ENCODE measurements at places on chromosomes 4 and X.

DNA sequence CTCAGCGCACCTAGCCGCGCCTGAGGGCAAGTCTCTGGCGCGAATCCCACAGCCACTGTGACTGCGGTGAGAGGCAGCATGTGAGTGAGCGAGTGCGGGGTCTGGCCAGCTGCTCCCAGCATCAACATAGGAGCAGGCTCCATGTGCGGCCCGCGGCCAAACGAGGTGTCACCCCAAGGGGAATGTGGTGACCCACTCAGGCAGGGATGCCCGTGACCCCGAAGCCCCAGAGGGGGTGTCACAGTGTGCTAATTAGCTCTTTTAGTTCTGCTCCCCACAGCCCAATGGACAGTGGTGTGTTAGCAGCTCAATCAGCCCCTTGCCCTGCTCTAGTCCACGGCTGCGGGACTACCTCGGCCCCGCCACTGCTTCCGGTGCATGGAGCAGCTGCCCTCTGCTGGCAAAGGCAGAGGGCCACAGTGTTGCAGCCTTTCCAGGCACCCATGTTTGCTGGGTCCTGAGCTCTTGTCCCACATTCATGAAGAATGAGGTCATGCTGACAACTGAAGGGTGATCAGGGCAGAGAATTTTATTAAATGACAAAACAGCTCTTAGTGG is 61.4 kb downstream of the AGA start:
- no peak for DNase-seq

- DNase-seq, result no peak
Measured at GRCh38 chr4:8618961-8619720, 26.6 kb downstream of the CPZ start.

GRCh38 chr4:88796545-88796944 is 98.9 kb upstream of the NAP1L5 start:
- DNase-seq, result no peak

DNA sequence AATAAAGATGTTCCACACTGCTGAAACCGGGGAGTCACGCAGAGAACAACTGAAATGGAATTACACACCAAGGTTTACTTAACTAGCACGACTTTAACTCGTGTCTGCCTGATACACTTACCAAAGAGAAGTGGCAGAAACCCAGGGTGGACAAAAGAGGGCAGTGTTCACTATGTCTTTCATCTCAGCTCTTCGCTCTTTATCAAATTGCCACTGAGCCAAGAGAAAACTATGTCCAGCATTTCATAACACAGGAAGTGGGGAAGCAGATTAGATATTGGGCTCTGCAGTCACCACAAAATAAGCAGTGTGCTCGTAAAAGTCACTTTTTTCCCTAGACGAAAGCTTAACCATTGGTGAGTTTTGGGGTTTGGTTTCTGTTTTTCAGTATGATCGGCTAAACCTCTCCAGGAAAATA is 155.7 kb downstream of the CHIC2 start:
- peak; percentile 83 for DNase-seq

GRCh38 chrX:97909245-97909644 is 1025.5 kb downstream of the RPA4 start:
- no peak for DNase-seq

GRCh38 chr4:53706422-53707032 is 115.2 kb upstream of the LNX1 start:
- DNase-seq, result no peak

DNA sequence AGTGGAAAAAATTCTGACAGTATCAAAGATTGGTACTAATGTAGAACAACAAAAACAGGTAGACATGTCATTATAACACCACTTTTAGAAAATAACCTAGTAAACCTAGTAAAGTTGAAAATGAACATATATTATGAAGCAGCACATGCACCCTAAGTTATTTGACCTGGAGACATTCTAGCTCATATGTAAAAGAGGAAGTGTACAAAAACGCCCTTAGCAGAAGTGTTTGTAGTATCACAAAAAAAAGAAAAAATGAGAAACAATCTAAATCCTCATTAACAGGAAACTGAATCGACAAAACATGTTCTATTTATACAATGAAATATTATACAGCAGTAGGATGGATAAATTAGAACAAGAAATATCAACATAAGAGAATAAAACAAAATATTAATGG is 318.9 kb upstream of the PPP1R2C start:
- DNase-seq, result no peak

- DNase-seq, result peak; percentile 11
Measured at GRCh38 chr4:112604589-112604988, 32.1 kb downstream of the ZGRF1 start.

DNA sequence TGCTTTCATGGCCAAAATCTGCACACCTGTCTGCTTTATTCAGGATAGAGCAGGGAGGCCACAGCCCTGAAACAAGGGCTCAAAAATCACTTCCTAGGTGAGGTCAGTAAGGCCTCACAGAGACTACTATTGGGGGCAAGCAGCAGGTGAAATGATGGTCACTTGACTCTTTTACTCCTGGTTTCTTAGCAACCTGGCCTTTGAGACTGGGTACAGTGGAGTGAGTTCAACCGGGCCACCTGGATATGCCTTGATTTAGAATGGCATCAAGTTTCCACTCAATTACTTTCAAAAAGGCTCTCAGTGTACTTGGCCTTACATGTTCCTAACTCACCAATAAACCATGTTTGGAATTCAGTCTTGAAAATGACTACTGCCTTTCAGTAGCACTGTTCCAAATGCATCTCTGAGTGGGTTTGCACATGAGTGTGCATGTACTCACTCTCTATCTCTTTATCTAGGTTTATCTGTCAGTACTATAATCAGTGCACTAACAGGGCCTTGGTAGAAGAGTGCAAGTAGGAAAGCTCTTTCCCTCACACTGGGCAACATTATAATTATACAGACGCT is 388.2 kb downstream of the OPHN1 start:
- DNase-seq, result no peak

- DNase-seq, result no peak
Measured at GRCh38 chr4:168183717-168184571, 91.6 kb downstream of the ANXA10 start.

DNA sequence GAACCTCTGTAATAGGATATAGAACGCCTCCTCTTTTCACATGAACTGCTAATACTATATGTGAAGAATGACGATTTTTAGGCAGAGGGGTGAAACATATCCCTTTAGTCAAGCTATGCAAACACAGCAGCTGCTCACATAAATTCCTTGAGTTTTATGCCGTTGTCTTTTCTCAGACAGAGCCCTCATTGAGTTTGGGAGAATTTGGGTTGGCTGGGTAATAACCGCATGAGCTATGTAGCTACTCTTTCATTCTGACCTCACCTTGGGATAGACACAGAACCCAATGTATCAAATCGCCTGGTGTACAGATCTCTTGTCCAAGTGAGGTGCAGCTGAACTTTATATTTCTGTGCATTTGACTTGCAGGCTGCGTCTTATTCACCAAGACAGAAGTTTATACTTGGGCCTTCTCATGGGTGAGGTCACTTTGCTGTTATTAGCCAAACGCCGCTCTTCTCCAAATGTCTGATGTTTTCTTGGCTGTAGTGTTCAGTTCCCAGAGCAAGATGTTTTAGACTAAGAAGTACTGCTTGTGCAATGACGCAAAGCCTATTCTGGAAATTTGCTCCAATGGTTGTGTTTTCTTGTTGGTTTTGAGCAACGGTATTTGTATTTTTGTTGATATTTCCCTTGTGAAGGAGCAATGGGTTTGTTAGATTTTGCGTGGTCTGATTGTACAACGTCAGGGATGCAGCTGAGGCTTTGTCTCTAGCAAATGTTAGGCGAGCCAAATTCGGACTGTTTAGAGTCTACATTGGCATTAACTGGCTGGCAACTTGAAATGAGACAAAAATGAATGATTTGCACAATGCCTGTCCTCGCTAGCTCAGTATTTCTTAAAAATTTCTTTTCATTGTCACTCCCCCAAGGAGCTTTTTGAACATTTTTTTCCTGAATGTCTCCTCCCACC is 11.2 kb upstream of the SPARCL1 start:
- peak; percentile 71 for DNase-seq

DNA sequence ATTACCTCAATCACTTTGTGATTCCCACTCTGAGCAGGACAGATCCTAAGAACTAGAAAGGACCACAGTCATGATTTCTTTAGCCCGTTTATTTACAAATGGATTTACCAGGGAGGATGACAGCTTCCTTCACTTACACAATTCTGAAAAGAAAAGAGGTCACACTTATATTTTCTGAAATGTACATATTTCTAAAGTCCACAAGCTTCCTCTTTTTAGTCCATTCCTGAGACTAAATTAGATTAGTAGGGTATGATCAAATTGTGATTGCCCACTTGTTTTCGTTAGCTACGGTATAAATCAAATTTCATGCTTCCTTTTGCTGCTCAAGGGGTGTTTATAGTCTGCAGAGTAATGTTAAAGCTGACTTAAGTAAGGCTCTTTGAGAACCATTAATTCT is 7.6 kb upstream of the AMELX start:
- DNase-seq, result no peak

DNA sequence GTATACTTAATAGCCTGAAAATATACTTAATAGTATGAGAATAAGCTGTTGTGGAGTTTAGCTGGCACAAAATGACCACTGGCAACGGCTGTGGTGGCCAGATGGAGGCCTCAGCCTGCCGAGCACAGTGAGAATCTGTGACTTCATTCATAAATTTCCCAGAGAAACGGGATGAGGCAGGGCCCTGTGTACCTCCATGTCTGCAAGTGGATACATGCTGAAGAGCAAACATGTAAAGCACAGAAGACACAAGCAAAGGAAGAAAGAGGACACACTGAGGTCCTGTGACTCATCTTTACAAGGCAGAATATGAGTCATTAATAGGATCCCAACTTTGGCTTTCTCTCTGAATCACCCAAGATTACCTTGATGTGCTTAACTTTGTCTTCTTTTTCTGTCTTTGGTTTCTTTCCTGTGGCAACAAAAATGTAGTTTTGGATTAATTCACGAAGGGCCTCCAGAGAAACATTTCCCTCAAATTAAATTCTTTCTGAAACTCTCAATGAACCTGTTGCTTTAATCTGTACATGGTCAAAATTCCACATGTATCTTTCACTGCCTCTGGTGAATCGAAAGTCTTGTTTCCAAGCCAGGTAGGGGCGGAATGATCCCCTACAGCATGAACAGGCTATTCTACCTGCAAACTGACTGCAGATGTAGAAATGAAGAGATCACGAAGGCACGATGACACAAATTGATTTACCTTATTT is 56.4 kb downstream of the IRF2 start:
- peak; percentile 41 for DNase-seq

GRCh38 chr4:2592572-2592971 is 56.1 kb downstream of the FAM193A start:
- DNase-seq, result no peak

DNA sequence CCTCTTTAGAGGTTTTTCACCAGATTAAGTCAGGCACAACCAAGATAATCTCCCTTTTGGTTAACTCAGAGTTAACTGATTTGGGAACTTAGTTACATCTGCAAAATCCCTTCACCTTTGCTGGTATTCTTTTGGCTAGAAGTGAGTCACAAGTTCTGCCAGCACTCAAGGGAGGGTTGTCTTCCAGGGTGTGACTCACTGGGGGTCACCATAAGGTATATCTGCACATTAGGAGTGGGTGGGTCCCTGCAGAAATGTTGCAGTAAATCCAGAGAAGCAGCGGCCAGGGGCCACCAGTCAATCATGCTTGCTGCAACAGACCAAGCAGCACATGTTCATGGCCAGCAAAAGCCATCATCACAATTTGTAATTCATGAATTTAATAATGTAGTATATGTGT is 59.8 kb upstream of the MAML3 start:
- no peak for DNase-seq

- no peak for DNase-seq
Measured at GRCh38 chrX:44456685-44457084, 86.0 kb downstream of the FUNDC1 start.

DNA sequence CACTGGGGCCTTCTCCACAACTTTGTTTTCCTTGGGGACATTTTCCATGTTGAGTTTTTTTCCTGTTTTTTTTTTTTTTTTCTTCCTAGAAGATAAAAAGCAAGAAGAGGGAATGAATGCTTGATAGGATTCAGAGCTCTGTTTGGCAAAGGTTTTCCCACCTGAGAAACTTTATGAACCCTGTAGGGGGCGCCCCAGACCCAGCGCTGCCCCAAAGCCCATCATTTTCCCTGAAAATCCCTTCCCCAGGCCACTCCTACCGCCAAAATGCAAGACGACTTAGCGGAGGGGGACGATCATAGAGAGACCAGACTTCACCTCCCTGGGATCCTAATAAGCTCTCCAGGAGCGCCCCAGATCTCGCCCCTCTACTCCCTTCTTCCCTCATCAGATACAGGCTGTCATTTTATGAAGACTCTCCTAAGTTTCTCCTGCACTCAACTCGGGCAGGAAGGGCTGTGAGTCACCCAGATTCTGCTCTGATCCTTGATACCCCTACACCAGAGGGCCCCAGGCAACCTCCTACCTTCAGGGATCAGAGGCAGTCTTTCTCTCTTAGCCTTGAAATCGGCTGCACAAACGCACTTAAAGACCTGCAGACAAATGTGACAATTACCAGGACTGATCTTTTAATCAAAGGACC is 1.4 kb downstream of the BEX5 start:
- DNase-seq, result no peak

- no peak for DNase-seq
Measured at GRCh38 chr4:1395941-1396805, 10.1 kb downstream of the NKX1-1 start.

- no peak for DNase-seq
Measured at GRCh38 chrX:10828640-10829039, 208.3 kb upstream of the MID1 start.

- no peak for DNase-seq
Measured at GRCh38 chrX:44223150-44223549, 120.3 kb downstream of the EFHC2 start.

DNA sequence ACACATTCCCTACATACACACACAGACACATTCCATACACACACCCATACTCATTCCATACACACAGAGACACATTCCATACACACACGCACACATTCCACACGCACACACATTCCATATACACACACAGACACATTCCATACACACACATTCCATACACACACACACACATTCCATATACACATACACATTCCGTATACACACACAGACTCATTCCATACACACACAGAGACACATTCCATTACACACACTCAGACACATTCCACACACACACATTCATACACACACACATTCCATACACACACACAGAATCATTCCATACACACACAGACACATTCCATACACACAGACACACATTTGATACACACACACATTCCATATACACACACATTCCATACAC is 15.2 kb downstream of the LINC00632 start:
- no peak for DNase-seq

DNA sequence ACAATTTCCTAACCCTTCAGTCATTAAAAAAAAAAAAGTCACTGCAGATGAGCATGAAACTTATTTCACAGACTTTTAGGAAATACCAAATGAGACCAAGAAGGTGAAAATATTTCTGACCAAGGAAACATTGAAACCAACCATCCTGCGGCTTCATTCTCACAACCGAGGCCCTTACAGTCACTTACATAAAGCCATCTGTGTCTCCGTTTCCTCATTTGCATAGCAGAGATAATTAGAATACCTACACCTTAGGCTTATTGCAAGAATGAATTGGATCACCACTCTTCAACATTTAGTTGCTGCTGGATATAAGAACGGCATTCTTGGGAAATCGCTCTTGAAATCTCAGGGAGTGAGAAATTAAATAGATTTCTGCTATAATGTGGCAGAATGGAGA is 356.2 kb downstream of the HS3ST1 start:
- no peak for DNase-seq

- DNase-seq, result no peak
Measured at GRCh38 chr4:56656346-56656643, 24.8 kb downstream of the HOPX start.

- no peak for DNase-seq
Measured at GRCh38 chr4:53531585-53532224, 59.6 kb downstream of the LNX1 start.

Data from urinary bladder (tissue), 4 donors.